ENCODE measurements at places on chromosomes 12 and 14.

- DNase-seq, result no peak
Measured at GRCh38 chr12:77720258-77720657, 110.4 kb upstream of the NAV3 start.

- no peak for DNase-seq
Measured at GRCh38 chr14:58824796-58825195, 187.0 kb downstream of the DACT1 start.

- no peak for DNase-seq
Measured at GRCh38 chr14:59869381-59870255, 958 bp downstream of the RTN1 start.

- DNase-seq, result no peak
Measured at GRCh38 chr12:93443576-93443975, 1.8 kb upstream of the UBE2N start.

DNA sequence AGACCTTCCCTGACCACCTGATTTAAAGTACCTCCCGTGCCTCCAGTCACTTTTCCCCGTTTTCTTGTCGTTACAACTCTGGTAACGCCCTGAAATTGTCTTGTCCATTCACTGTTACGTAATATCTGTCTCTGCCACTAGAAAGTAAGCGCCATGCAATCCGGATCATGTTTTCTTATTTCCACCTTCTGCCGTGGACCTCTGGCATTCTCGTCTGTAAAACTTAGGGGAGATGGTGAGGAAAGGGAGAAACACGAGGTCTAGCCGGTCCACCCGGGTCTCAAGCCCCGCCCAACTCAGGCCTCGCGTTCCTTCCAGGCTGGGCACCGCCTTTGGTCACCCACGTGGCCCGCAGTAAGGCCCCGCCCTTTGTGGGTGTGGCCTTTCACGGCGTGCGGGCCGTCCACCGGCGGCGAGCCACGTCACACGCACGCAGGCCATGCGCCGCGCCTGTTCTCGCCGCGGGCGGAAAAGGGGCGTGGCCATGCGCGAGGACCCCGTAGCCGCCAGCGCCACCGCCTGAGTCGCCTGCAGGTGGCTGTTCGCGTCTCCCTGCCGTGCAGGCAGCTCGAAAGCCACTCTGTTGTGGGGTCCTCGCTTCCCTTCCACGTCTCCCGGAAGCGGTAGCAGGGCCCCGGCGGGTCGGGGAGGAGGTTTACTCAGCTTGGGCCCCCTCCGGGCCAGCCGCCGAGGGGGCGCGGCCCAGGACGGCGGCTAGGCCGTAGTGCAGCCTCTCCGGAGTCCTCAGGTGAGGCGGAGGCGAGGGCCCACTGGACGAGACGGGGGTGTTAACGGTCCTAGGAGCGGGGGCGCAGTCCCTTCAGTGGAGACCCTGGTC is at the start of gene GOLGA5:
Gene GOLGA5 (plus strand): TSS at position 597 of the 838 bp plus-strand sequence. CDS start 3,133 bp downstream, outside the sequence.
- DNase-seq, result peak; percentile 98

DNA sequence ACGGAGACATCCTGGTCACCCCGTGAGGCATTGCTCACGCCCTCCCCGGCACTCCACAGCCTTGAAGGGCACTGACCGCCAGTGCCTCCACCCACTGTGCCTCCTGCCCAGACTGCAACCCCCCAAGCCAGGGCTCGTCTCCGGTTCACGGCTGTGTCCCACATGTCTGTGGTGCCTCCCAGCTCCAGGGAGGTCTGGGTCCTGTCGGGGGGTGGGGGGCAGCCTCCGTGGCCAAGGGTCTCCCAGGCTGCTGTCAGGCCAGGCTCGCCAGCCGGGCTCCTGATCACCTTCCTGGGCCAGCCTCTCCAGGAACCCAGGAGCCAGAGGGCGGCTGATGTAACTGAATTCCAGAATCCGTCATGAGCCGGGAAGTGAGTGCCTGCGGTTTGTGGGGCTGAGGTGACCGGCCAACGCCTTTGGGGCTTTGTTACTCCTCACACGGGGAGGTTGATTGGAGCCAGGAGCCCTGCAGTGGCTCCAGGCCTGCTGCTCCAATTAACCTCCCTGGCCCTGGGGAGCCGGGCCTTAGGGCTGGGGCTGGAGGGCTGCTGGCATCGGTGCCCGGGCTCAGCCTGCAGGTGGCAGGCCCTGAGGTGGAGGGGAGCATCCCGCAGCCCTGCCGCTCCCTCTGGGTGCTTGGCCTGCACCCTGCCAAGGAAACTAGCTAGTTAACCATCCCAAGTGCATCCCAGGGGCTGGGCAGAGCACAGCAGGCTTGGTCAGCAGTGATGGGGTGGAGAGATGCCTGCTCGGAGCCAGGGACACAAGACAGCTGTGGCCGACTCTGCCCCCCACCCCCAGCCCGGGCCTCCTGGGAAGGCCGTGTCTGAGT is 36.4 kb upstream of the FBRSL1 start:
- no peak for DNase-seq

DNA sequence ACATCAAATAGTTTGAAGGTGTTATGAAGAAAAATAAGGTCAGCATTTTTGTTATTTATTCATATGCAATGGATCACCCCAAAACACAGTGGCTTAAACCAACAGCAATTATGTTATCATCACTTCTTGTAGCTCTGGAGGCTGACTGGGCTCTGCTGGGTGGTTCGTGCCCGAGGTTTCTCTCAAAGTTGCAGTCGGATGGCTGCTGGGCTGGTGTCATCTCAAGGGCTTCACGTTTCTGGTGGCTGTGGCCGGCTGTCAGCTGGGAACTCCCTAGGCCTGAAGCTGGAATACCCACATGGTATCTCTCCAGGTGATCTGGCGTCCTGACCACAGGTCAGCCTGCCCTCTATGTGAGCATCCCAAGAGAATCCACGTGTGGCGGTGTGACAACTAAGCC is 12.0 kb downstream of the DIO3 start:
- DNase-seq, result no peak

- DNase-seq, result peak; percentile 91
Measured at GRCh38 chr14:68627868-68628604, 164.8 kb downstream of the ZFP36L1 start.

DNA sequence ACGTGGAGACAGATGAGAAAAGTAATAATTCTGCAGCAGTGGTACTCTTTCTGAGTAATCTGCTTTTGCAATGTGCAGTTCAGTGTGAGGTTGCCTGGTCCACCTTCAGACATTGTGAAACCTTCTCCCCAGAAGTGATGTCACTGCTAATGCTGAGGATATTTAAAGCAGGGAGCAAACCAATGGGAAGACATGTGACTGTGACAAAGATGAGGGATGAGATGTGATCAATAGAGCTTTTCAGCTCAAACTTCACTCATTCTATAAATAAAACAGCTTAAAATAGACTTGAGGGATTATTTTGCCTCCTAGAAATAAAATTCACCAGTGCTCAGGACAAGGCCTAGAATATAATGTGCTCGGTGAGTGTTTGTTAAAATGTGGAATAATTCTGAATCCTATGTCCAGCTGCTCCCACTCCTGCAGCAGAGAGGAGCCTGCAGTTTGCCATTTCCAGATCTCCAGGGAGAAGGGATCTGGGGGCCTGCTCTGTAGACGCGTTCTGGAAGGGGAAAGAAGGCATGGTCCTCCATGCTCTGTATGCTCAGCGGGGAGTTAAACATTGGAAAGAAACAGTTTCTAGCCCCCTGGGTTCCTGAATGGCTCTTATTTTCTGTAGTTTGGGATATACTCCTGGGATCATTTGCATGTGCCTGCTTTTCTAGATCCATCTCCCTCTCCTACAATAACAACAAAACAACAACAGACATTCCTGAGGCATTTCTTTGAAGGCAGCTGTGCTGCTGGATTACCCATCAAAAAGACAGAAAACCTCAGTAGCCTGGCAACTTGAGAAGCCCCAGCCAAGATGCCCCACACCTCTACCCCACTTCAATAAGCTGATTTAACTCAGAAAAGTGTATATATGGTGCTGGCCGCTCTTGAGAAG is 8.9 kb downstream of the SLC7A8 start:
- no peak for DNase-seq

DNA sequence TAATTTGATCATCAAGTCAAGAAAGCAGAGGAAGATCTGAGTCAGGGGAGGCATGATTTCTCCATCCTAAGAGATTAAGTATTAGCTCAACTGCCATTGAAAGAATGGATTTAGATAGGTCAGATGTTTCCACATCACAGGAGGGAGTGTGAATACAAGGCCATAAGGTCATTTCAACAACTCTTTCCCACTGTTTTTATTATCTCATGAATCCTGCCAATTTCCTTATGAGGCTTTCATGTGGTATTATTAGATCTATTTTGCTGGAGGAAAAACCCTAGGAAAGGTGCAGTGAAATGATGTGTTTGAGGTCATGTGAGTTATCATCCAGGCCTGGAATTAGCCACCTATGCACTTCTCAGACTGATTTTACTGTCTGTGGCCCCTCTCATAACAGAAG is 269.0 kb downstream of the NOVA1 start:
- no peak for DNase-seq

DNA sequence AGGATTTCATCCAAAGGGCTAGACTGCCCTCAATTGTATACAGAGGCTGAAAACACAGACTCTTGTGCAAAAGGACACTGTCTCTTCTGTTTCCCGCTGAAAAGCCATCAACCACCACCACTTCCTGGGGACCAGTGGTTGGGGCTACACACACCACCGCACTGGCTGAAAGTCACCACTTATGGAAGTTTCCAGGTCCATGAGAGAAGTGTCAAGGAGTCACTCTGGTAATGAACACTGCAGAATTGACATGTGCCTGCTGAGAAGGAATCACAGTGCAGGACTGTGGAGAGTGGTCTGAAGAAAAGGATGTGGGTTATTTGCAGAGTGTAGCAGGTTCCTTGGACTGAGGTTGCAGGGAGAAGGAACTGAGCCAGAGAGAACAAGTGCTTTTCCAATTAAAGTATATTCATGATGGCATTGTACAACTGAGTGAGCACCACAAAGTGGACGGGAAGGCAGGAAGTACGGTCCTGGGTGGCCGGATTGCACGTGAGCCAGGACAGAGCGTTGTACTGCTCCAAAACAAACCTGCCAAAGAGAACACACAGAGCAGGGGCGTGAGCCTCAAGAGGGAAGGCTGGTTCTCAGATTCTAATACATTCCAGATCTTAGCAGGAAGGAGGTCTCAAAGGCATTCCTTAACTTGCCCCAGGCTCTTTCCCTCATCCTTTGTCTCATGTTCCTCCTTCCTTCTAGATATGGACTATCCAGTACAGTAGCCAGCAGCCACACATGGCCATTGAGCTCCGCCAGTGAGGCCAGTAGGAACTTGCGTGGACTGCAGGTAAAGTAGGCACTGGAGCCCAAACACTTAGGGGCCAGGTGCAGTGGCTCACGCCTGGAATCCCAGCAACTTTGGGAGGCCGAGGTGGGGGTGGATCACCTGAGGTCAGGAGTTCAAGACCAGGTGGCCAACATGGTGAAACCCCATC is 316.4 kb downstream of the MED13L start:
- DNase-seq, result no peak

- DNase-seq, result no peak
Measured at GRCh38 chr12:66049538-66050282, 80.8 kb downstream of the LLPH start.

All from H1 (cell line).